GM23338 (cell line): ENCODE measurements at places on chromosomes 5 and 9. TPM values are rescaled to one million over a fixed set of nuclear protein-coding genes. Genes with fewer than 3 reads are reported as not detected.

DNA sequence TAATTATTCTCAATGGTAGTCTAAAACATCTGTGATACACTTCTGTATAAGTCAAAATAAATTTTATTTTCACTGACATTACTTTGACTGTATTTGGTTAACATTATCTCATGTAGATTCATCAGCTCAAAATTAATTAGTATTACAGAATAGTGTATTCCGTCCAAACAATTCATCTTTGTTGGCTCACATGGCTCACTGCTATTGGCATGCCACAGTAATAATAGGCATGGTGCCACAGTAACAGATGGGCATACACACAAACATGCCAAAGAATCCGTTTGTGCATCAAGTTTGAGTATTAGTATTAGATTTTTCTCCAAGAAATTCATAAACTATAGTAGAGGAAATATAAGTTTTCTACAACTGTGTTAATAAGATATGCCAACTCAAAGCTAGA, 14.2 kb downstream of the AP3B1 start:
- no peak for DNase-seq

- peak; percentile 87 for DNase-seq
Measured at GRCh38 chr5:146340260-146341081, 1.8 kb downstream of the POU4F3 start.

- no peak for DNase-seq
Measured at GRCh38 chr5:81820863-81821262, 70.0 kb upstream of the SSBP2 start.

GRCh38 chr5:10329820-10330481, 22.2 kb upstream of the CMBL start:
- DNase-seq: no peak

GRCh38 chr5:53160895-53161294, 51.3 kb upstream of the MOCS2 start:
- peak; percentile 2 for DNase-seq

GRCh38 chr5:4001004-4001403, 405.4 kb downstream of the IRX1 start:
- DNase-seq: no peak

DNA sequence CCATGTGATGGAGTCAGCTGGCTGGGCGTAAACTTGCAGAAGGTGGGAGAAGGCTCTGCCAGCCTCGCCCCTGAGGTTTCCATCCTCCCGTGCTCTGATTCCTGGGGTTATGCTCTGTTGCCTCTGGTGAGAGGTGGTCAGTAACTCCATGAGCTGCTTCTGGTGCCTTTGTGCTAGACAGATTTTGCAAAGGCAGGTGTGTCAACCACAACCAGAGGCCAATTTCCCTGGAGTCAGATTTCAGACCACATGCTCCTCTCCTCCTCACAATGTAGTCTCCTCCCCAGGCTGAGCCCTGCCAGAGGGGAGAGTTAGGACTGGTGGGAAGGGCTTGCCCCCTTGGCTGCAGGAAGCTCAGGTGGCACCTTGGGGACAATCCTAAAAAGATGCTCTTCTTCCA, 38.8 kb upstream of the TENT4A start:
- DNase-seq: no peak

- peak; percentile 56 for DNase-seq
Measured at GRCh38 chr5:103232393-103232999, 26.1 kb upstream of the MACIR start.

The HAUS6 gene
- 29.7 and 32.7 TPM in 2 replicates for polyA plus RNA-seq

The FRMD3 gene
- polyA plus RNA-seq: 0.47 and 0.64 TPM in 2 replicates

The SNX24 gene
- 17.9 and 18.0 TPM in 2 replicates for polyA plus RNA-seq

The DND1 gene
- 7.3 and 8.1 TPM in 2 replicates for polyA plus RNA-seq

The GGTA1 gene
- polyA plus RNA-seq: 0.16 and 0.17 TPM in 2 replicates

The FOXD1 gene
- polyA plus RNA-seq: 0.23 TPM in 1 of 2 replicates, not detected in the other
